Hepatocyte (in vitro differentiated cells): ENCODE measurements at places on chromosomes 1 and 21. TPM values are rescaled to one million over a fixed set of nuclear protein-coding genes. Genes with fewer than 3 reads are reported as not detected.

TTLL7 gene
- polyA plus RNA-seq: 1.9 and 2.3 TPM in 2 replicates

MT1HL1 gene
- polyA plus RNA-seq: not detected in 2 replicates

DNA sequence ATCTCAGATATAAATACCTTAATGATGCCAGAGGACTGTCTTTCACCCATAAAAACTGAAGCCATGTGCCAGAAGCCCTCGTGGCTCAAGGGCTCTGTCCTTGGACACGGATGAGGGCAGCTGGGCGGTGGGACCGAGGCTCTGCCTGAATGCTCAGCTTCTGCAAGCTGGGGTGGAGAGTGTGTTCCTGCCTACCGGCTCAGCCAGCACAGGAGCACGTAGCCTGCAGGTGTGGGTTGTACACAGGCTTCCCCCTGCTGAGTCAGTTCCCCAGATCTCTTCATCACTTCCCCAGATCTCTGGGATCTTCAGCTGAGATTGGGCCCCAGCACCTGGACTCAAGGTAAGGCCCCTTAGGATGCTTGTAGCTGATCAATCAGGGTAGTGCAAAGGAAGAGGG is 15.4 kb downstream of the KCNJ15 start:
- DNase-seq: no peak

- no peak for DNase-seq
Observed at GRCh38 chr1:179034720-179035119, 9.0 kb downstream of the FAM20B start.

- peak; percentile 10 for DNase-seq
Observed at GRCh38 chr1:152071123-152071522, 17.7 kb downstream of the TCHHL1 start.
